Neural progenitor cell (in vitro differentiated cells): ENCODE measurements at places on chromosomes 1 and 21. TPM values are rescaled to one million over a fixed set of nuclear protein-coding genes. Genes with fewer than 3 reads are reported as not detected.

Gene ENO1
- total RNA-seq, result 1,414 and 2,157 TPM in 2 replicates

Gene KRTAP10-12
- not detected in 2 replicates for total RNA-seq

Gene CIART
- 22.6 and 25.3 TPM in 2 replicates for total RNA-seq

Gene PRR9
- not detected in 2 replicates for total RNA-seq

Gene GABRD
- total RNA-seq, result 0.31 and 0.45 TPM in 2 replicates

Gene GJA9
- total RNA-seq, result not detected in 2 replicates

Gene MPL
- total RNA-seq, result 0.09 TPM in 1 of 2 replicates, not detected in the other

Gene RGS1
- total RNA-seq, result not detected in 2 replicates

DNA sequence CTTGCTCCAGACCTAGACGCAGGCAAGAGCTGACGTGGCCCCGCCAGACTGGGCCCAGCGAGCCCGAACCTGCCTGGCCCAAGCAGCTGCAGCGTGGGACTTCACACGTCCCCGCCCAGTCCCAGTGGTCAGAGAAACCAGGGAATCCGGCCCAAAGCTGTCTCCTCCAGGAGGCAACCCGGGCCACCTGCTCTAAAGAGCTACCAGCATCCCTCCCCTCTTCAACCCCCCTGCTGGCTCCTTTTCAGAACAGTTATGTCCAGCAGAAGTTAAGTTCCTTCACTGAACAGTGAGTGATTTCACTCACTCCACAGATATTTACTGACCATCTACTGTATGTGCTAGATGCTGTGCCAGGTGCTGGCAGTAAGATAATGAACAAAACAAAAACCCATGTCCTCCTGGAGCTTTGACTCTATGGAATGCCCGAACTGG, 2.1 kb upstream of the EFNA1 start:
- H3K4me1 ChIP-seq, result peaks cover 59% of the 10 kb centered on the region
- H3K27ac ChIP-seq, result no peak overlapping the region
- no peaks in the 10 kb centered on the region for H3K36me3 ChIP-seq
- H3K4me3 ChIP-seq, result peak overlapping the region; percentile 64

GRCh38 chr1:70400335-70400734, 10.7 kb upstream of the CTH start:
- DNase-seq, result no peak
- no peaks in the 10 kb centered on the region for H3K27me3 ChIP-seq
- no peak overlapping the region for H3K27ac ChIP-seq
- H3K4me3 ChIP-seq, result no peak overlapping the region

DNA sequence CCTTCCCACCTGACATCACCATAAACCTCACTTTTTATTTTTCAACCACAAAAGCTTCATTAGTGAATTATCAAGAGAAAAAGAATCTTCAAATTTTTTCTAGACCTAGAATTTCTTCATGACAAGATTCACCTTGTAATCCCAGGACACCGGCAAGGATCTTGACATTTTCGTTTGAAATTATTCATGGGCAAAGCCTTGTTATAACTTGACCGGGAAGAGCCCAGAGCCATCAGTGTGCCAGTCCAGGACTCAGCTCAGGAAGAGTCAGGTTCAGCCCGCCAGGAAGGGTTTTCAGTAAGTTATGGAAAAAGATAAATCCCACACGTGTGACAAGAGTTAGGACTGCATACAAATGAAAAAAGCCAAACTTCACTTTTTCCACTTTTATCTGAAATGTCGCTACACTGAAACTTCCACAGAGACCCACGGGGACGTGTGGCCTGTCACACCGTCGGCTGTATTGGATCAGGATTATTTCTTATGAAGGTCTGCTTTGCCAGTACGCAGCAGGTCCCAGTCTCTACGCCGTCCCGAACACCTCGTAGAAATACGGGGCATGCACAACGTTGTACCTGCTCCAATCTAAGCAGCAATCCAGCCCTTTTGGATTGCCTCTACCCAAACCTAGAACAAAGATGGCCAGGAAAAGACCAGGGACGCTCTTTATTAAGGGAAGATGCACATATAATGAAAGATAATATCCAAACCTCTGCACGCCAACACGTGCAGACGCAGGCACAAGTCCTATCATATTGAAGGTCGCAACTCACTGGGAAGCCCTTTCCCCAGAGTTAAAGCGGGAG, 916 bp downstream of the F3 start:
- H3K4me1 ChIP-seq, result no peaks in the 10 kb centered on the region
- H3K4me3 ChIP-seq, result peak overlapping the region; percentile 84
- no peak overlapping the region for H3K27ac ChIP-seq
- H3K36me3 ChIP-seq, result no peaks in the 10 kb centered on the region
- H3K27me3 ChIP-seq, result peaks cover 59% of the 10 kb centered on the region

DNA sequence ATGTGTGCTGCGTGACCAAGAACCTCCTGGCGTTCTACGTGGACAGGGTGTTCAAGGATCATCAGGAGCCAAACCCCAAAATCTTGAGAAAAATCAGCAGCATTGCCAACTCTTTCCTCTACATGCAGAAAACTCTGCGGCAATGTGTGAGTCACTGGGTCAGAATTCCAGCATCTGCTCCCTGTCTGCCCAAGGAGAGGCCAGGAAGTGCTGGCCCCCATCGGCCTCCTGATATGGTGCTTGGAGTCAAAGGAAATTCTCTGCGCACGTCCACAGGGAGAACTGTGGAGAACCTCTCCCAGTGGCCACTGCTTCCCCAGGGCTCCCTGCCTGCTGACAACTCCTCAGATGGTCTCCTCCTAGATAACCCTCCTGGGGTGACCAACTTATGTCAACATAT, 25.6 kb upstream of the IL20 start:
- no peak for DNase-seq
- H3K27ac ChIP-seq, result no peak overlapping the region
- no peak overlapping the region for H3K4me3 ChIP-seq
- no peaks in the 10 kb centered on the region for H3K36me3 ChIP-seq
- no peaks in the 10 kb centered on the region for H3K27me3 ChIP-seq
- peaks cover 11% of the 10 kb centered on the region for H3K4me1 ChIP-seq

DNA sequence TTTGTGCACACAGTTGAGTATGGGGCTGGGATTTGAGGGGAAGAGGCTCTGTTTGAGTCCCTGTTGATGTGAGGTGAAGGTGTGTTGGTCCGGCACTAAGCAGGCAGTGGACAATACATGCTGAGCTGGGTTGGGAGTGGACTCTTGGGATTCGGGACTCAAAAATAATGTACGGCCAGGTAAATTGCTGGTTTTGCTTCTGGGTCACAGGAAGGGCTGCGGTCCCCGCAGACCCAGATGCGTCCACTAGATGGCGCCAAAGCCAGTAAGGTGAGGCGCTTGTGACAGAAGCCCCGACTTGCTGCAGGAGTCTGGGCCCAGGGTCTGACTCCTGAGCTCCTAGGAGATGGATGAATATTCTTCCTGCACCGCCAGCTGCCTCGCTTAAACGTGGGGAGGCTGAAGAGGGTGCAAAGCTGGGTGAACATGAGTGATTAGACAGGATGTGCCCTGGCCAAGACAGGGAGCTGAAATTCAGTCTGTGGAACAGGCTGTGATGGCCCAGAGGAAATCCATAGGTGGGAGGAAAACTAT, 61.4 kb downstream of the ACBD3 start:
- DNase-seq, result peak; percentile 90
- peaks cover 11% of the 10 kb centered on the region for H3K27me3 ChIP-seq
- H3K36me3 ChIP-seq, result no peaks in the 10 kb centered on the region
- H3K4me3 ChIP-seq, result no peak overlapping the region

DNA sequence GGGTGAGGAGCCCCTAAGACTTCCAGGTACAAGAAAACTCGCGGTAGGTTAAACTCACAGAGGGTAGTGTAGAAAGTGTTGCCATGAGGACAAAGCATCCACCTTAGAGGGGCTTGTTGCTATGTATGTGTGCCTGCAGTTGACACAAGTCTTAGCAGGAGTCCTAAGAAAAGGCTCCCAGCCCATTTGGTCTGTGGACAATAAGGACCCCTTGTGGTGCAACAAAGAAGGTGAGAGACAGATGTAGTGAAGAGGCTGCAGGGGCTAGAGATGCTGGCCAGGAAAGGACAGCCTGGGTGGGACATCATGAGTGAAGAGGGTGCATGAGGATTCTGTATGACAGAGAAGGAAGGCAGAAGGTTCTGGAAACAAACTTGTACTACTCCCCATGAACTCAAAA, 36.3 kb upstream of the IL10 start:
- peaks cover 6% of the 10 kb centered on the region for H3K27me3 ChIP-seq
- peak; percentile 43 for DNase-seq
- H3K36me3 ChIP-seq, result no peaks in the 10 kb centered on the region

GRCh38 chr1:85065550-85065949, 17.2 kb upstream of the MCOLN3 start:
- DNase-seq, result no peak
- H3K27ac ChIP-seq, result no peak overlapping the region
- no peaks in the 10 kb centered on the region for H3K4me1 ChIP-seq
